ENCODE measurements at places on chromosomes 6 and 20.

GRCh38 chr6:1906014-1906413 is 296.3 kb downstream of the FOXC1 start:
- no peak for DNase-seq

DNA sequence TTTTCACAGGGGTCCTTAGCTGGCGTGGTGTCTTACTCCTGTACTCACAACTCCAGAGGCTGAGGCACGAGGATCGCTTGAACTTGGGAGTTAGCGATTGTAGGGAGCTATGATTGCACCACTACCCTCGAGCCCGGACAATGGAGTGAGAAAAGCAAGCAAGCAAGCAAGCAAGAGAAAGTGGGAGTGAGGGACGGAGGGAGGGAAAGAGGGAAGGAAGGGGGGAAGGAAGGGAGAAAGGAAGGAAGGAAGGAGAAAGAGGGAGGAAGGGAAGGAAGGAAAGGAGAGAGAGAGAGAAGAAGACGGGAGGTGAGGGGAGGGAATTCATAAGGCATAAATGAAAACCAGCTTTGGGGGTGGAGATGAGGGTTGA is 120.5 kb downstream of the TRIM27 start:
- no peak for DNase-seq

DNA sequence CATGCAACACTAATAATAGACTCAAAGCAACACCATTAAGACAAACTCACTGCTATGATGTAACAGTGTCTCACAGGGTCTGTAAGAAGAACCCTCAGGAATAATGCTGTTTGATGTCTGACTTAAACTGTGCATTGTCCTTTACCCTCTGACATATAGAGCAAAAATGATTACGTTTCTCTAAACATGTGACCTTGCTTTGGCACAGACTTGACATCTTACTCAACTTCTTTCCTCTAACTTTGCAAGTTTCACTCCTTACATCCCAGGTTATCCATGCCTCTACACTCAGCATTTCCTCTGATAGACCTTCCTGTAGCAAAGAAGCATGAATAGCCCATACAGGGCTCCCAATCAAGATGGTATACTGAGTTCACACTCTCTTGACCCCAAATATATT is 252.7 kb downstream of the UST start:
- DNase-seq, result no peak

DNA sequence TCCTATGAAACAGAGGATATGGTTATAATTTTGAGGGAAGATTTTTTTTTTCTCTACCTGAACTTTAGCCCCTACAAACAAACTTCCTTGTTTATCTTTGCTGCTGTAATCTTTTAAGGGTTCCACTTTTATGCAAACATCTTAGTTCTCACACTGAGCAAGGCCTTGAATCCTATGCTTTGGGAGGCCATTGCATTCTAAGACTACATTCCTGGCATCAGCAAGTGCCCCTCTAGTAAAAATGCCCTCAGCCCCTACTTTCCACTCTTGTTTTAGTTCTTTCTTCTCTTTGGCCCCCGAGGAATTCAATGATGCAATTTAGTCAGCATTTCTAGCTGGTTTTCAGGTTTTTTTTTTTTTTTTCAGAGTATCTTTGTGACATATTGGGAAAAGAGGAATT is 8.1 kb upstream of the AHI1 start:
- no peak for DNase-seq

DNA sequence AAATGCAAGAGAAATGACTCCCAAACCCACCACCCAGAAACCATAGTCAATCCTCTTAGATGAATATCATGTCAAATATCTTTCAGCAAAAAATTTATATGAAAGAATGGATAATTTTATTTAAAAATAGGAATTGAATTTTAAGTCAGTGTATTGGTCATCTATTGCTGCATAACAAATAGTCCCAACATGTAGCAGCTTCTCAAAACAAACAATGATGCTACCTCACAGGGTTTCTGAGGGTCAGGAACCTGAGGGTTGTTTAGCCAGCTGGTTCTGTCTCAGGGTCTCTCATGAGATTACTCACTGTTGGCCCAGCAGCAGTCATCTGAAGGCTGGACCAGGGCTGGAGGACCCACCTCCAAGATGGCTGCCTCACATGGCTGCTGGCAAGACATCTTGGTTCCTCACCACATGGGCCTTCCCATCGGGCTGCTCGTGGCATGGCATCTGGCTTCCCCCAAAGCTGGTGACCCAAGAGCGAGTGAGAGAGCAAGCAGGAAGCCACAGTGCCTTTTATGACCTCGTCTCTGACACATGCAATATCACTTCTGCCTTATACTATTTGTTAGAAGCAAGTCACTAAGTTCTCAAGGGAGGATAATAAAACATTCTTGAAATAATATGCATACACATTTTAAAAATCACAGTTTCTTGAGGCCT is 36.3 kb downstream of the BANF2 start:
- DNase-seq, result no peak

GRCh38 chr6:100892693-100893092 is 11.6 kb upstream of the ASCC3 start:
- DNase-seq, result no peak

- DNase-seq, result no peak
These were observed 483.4 kb upstream of the IRAK1BP1 start for GRCh38 chr6:78383968-78384367.

- no peak for DNase-seq
These were observed 73.1 kb upstream of the C20orf144 start for GRCh38 chr20:33589059-33589458.

DNA sequence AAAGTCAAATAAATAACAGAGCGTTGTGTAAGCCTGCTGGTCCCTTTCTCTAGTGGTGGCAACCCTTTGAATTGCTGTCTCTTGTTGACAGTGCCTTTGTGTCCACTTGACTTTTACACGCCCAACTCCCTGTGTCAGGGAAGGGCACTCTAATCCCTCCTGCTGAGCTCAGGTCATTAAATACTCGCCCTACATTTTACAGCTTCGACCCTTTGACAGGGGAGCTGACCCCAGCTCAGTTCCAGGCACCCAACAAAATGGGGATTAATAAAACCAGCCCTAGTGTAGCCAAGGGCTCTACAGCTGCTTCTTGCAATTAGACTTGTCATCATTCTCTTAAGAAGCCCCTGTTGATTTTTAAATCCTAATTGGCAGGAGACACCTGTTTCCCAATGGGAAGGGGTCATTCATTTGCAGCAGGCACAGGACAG is 308.2 kb downstream of the EYA4 start:
- DNase-seq, result no peak

- DNase-seq, result no peak
These were observed 10.5 kb upstream of the PLN start for GRCh38 chr6:118537574-118537973.

- DNase-seq, result peak; percentile 33
These were observed 197.3 kb downstream of the NRN1 start for GRCh38 chr6:5809450-5809849.

DNA sequence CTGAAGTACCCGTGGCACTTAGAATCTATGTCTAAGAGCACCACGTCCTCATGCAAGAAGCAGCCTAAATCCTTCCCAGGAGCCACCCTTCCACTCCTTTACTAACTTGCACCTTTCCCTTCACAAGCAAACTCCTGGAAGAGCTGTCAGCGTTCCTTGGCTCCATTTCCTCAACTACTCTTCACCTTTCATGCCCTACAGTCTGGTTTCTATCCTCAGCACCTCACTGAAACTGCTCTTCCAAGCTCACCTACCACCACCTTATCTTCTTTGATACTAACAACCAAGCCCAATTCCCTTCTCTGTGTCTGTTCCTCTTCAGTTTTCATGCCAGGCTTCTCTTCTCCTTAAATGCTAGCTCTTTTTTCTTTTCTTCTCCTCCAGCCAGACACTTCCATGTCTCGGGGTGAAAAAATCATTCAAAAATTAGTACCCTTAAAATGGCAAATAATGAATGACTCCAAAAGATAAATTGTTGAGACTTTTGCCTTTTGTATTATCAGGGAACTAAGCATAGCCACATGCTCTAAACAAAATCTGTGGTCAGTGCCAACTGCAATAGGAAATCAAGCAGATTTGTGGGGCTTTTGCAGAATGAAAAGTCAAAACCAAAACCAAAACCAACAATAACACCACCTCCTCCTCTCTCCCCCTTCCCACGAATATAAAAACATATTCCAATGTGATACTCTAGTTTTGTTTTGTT is 149.6 kb upstream of the KCNK16 start:
- DNase-seq, result no peak

DNA sequence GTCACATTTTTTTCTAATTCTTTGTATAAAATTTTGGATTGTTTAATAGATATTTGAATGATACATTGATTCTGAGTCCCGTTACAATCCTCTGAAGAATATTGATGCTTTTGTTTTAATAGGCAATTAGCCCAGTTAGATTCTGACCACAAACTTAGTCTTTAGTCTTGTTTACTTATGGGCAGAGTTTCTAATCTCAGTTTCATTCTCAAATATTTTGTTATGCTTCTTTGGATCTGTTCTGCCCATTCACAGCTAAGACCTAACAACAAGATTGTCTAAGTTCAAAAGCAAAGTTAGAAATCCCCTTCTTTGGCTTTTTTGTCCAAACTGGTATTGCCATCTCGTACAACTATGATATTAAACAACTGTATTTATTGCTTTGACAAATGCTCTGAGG is 58.0 kb downstream of the TBXT start:
- no peak for DNase-seq

DNA sequence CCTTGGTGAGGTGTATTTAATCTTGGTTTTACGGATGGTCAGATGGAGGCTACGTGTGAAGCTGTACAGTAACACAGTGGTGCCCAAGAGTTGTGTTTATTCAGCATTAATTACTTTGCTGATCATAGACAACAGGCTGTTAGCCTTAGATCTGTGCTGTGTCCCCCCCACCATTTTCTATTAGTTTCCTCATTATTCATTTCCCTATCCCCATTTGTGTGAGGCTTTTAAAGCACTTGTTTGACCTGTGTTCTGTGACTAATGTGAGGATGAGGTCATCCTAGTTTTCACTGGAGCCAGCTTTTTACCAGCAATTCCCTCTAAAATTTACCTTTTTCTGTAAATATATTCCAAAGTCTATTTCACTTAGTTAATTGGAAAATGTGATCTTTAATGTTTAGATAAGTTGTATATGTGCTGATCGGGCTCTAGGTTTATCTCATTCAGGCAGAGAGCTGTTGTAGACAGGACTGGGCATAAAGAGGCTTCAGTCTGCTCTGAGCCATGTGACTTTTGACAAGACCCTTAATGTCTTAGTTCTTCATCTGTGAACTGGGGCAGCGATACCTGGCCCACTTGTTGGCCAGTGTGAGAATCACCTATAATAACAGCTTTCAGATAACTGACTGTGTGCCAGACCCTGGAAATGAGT is 8.4 kb downstream of the MAPRE1 start:
- DNase-seq, result no peak

- DNase-seq, result no peak
These were observed 11.2 kb downstream of the MED20 start for GRCh38 chr6:41909727-41910126.

DNA sequence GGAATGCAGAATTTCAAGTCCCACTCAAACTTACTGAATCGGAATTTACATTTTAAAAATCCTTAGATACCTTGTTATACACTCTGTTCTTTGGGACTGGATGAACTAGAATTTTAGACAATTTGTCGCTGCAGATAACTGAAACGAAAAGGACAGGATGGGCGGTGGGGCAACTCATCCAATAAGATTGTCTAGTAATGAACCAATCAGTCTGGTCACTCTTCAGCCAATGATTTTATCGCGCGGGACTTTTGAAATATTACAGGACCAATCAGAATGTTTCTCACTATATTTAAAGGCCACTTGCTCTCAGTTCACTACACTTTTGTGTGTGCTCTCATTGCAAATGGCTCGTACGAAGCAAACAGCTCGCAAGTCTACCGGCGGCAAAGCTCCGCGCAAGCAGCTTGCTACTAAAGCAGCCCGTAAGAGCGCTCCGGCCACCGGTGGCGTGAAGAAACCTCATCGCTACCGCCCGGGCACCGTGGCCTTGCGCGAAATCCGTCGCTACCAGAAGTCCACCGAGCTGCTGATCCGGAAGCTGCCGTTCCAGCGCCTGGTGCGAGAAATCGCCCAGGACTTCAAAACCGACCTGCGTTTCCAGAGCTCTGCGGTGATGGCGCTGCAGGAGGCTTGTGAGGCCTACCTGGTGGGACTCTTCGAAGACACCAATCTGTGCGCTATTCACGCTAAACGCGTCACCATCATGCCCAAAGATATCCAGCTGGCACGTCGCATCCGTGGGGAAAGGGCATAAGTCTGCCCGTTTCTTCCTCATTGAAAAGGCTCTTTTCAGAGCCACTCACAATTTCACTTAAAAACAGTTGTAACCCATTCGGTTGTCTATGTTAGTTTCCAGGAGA is 41.9 kb upstream of the HFE start:
- DNase-seq, result peak; percentile 70

GRCh38 chr6:129634411-129635230 is 75.4 kb downstream of the ARHGAP18 start:
- DNase-seq, result no peak

DNA sequence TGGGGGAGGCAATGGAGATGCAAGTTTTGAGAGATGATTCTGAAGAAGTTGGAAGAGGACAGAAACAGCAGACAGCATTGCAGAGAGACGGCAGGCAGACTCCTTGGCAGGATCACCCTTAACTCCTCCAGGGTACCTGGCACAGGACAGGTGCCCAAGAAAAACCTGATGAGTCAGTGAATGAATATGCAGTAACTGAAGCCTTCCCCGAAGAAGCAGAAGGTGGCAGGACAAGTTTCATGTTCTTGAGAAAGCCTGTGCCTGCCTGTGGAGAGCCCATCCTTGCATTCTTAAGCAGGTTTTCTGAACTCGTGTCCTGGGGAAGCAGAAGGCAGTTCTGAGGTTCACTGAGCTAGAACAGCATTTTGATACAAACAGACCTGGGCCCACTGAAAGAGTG is 79.6 kb upstream of the SASH1 start:
- DNase-seq, result no peak

DNA sequence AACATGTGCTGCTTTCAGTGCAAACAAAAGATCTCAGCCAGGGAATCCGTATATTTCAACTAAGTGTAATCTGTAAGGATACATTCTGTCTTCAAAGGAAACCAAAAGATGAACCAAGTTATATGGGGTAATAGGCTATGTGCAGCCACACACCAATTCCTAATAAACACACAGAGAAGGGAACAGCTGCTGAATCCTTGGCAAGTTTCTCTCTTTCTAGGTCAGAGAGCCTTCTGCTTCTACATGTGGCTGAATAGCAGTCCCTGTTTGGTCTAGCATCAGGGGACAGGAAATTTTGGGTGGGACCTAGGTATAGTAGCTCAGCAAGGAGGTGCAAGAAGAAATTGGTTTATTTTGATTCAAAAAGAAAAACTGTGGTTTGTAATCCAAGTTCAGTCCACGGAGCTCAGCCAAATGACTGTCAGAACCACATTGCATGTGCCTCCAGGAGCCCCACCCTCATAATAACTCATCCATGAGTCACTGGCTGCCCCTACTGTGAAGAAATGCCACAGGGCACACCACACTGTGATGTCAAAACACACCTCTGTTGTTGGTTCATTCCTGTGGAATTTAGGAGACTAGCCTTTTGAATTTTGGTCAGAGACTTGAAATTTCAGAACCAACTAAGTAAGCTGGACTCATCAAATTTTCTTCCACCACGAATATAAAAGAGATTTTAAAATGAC is 21.1 kb downstream of the SPTLC3 start:
- no peak for DNase-seq

All from T-cell (primary cell).